ENCODE measurements at places on chromosomes 6 and 20.

GRCh38 chr6:83169106-83169505, 24.0 kb downstream of the PGM3 start:
- DNase-seq, result no peak

- DNase-seq, result no peak
Measured at GRCh38 chr20:9087531-9088217, 18.8 kb downstream of the PLCB4 start.

- no peak for DNase-seq
Measured at GRCh38 chr20:34669094-34669493, 7.8 kb downstream of the PIGU start.

DNA sequence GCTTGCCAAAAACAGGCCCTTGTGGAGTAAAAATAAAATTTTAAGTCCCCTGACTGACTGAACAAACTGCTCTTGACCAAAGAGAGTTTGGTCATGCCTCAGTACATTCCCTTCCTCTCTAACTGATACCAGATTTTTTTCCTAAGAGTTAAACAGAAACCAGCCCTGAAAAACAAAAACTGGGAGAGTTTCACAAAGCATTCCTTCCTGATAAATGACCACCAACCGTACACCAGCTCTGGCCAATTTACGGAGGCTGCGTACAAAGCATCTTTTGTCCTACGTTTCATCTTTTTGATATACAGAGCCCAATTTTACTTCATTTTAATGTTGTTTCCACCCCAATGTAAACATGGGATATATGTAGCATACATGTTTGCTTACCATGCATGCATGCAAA, 477.4 kb upstream of the HTR1E start:
- DNase-seq, result no peak

DNA sequence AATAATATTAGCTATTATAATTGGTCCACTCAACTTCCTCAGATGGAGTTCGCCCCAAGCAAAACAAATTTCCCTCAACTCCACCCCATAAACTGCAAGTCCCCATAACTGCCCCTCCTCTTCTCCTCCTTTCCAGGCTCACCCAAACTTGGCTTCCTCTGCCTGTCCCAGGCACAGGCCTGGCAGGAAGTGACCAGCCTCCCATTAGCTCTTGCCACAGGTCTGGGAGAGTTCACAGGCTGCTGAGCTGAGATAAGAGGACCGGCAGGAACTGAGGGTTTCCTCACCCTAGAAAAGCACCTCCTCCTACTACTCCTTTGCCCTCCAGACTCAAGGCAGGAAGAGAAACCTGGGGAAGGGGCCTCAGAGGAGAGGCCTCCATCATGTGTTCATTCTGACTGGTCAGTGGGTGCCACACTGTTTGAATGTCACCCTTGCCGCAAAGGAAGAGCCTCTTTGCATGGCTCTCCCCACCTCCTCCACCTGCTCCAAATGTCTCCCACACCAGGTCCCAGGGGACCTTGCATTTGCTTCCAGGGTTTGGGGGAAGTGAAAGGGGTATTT, 24.5 kb upstream of the SMIM29 start:
- DNase-seq, result no peak

DNA sequence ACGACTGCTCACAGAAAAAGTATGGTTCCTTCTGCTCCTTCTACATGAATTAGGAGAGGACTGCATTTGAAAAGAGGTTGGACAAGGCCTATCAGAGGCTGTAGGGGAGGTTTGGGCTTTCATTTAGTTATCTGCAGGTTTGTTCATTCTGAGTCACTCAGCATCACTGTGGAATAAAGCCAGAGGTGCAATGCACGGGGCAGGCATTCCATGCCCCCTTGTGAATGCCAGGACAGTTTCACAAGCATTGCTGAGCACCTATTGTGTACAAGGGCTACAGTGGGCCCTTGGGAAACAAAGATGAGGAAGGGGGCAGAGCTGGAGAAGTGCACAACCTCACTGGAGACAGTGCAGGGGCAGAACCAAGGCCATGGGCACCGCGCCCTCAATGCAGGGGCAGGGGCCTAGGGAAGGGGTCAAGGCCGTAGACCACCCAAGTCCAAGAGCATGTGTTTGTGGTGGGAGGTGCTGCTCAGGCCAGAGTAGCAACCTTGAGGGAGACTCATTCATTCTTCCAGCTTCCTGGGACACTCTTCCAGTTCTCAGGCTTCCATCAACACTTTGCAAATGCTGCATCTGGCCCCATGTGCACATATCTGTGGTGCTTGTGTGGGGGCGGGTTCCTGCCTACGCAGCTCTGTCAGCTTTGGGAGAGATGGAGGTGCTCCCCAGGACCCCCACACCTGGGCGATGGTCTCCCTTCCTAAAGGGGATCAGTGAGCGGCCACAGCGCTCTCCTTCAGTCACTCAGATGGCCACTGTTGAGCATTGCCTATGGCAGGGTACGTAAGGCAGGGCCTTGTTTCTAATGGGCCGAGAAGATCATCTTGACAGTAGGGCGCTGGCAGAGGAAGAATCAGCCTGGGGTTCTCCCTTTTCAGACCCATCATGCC, 204.5 kb downstream of the SYNDIG1 start:
- DNase-seq, result no peak

DNA sequence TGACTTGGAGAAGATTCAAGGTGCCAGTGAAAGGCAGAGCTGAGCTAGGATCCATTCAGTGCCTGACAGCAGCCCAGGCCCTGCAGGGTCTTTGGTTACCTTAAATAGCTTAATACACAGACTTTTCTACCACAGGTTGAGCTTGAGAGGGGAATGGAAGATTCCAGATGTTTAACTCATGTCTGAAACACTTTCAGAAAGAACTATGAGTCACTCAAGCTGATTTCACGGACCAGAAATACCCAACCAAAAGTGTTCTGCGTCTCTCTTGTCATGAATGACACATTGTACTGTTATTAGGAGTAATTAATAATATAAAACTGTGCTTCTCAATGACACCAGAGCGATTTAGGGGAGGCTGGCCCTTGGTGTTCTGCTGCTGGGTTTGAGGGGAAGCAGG, 6.4 kb upstream of the PMEPA1 start:
- DNase-seq, result no peak

GRCh38 chr6:168139121-168139520, 60.1 kb upstream of the FRMD1 start:
- peak; percentile 67 for DNase-seq

GRCh38 chr20:939606-940005, 23.5 kb upstream of the ANGPT4 start:
- DNase-seq, result no peak

GRCh38 chr6:7166410-7167293, 58.9 kb downstream of the RREB1 start:
- DNase-seq, result no peak

DNA sequence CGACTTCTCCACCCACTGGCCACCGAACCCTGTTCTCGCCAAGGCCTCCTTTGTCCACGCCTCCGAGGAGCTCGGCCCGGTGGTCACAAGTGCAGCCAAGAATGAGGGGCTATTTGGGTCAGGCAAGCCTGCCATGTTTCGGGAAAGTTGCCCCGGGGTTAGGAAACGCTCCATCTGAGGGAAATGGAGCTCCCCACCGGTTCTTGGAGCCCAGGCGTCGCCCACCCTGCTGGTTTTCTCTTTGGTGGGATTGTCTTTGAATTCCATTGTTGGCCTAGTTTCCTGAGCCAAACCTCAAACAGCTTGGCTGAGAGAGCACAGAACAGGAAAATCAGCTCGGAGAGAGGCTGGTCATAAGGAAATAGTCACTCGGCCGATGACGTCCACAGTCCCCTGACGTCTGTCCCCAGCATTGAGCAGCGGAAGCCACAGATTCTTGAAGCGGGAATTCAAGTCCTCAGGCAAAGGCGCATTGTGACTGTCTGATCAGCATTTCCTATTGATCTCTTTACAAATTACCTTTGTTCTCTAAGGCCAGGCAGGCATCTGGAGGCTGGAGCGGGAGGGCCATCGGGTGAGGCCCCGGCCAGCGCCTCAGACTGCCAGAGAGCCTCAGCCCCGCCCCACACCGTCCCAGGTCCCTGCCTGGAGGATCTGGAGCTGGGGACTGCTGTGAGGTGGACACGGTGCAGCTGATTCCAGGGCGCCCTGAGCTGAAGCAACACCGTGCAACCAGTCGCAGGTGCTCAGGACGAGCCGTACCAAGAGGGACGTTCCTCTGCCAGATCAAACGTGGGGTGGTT, 138.6 kb downstream of the DLL1 start:
- DNase-seq, result no peak

GRCh38 chr6:159249752-159250151, 80.6 kb downstream of the FNDC1 start:
- DNase-seq, result no peak

DNA sequence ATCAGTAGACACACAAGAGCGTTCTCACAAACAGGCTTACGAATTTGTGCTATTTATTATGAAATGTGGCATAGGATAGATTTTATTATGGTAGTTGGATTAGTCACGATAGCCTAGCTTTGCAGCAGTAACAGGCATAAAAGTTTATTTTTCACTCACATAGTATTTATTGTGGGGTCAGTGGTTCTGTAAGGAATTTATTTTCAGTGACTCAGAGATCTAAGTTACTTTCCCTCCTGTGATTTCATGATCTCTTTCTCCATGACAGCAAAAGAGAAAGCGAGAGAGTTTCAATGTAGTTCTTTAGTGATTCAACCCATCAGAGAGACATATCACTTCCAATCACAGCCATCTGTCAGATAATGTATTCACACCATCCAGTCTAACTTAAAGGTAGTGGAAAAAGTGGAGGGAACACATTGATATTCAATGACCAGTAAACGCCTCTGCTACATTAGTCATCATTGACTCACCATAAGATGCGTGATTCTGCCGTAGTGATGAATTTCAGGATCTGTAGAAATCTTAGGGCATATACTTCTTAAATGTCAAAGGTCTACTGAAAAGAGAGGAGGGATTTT, 605.5 kb downstream of the HDGFL1 start:
- no peak for DNase-seq

DNA sequence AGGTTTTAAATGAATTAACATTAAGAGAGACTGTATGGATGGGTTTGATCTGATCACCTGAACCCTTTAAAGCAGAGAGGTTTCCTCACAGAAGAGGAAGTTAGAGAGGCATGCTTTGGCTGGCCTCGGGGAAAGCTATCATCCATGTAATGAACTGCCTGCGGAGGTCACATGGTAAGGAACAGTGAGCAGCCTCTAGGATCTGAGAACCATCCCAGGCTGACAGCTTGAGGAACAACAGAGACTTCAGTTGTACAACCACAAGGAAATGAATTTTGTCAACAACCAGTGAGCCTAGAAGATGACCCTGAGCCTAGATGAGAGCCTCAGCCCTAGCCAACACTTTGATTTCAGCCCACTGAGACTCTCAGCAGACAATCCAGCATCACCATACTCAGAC, 2.9 kb upstream of the COL21A1 start:
- no peak for DNase-seq

DNA sequence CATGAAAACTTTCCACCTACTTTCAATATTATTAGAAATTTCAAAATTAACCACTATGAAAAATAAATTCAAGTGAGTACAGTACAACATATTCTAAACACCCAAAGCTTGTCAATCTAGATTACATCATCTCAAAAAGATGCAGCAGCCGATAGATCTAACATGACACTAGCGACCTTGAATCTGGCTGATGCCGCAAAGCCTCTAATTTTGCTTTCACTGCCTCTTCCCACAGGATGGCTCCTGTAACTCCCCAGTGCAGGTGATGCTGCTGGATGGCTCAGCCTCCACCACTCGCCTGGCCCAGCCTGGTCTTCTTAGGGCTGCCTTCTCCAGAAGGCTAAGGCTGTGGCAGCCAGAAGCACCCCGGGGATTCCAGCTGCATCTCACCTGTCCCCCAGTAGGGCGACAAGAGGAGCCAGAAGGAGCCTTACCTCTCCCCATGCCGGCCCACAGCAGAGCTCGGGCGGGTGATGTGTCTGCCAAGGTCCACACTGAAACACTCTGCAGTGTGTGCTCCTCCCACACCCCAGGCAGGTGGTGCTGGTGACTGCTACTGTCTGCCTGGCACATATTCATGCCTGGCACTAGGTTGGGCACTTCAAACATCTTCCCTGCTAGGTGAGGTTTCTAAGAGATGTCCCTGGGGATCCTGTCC, 82.1 kb downstream of the SLC23A2 start:
- DNase-seq, result no peak

DNA sequence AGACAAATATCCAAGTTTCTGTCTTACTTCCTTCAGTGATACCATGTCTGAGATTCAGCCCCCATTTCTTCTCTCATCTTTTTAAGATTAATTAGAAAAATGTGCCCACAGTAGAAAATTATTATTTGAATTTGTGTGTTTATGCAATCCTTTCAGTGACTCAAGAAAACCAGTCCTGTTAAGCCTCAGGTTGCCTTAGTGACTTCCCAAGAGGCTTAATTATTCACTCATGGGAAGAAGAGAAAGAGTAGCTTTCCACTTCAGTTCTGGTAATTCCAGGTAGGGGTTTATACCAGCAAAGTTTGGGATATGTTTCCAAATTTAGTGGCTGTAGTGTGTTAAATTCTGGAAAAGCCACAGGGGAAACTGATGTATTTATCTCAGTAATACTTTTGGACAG, 149.1 kb downstream of the RIMS1 start:
- no peak for DNase-seq

DNA sequence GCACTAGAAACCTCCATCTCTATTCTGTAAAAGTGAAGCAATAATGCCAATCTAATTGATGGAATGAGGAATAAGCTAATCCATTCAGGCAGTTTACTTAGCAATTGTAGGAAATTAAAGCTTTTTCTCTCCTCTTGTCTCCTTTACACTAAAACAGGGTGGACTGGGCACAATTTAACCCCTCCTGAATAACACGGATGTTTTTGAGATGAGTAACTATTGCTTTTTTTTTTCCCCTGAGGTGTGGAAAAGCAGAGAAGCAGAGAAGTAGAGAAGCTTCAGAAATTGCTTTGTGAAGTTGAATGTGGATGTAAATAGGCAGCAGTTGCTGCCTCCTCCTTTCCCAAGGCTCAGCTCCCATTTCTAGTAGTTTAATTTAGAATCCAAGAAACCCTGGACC, 40.0 kb upstream of the GCNT2 start:
- no peak for DNase-seq

DNA sequence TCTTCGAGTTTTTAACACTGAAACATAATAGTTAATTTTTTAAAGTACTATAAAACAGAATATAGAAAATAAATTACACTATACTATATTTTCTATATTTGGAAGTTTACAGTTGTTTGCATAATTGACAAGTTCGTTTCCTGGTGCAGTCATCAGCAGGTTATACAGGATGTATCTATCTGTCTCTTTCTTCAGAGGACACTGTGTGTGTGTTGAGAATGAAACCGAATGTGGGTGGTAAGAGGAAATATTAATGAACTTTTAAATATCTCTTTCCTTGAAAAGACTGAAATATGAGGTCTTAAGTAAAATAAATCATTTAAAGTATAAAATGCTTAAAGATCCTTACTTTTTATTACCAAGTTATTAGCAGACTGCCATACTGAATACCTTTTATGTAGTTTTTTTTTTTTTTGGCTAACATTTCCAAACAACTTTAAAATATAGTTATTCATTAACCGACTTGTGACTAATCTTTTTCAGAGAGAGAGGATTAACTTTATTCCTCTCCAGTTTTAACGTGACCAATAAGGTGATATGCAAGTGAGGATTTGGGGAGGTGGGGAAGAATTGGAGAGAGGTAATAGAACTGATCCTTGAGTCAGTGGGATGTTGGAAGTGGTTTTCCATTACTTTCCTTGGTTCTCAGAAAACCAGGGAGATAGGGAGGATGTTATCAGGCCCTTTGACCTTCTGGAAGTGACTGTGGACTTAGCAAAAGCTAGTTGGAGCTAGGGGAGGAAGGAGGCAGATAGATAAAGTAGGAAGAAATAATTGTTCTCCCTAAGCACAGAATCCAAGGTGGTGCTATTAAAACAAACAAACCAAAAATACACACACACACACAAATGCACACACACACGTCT, 380.0 kb upstream of the FLRT3 start:
- no peak for DNase-seq
